Smooth muscle cell of the umbilical artery (primary cell): ENCODE measurements at places on chromosomes 16 and 17. TPM values are rescaled to one million over a fixed set of nuclear protein-coding genes. Genes with fewer than 3 reads are reported as not detected.

HBA1 gene
- not detected in 2 replicates for total RNA-seq

CEP20 gene
- 40.7 and 40.8 TPM in 2 replicates for total RNA-seq

ARHGAP23 gene
- total RNA-seq: 25.8 and 86.8 TPM in 2 replicates

DRC3 gene
- 0.37 and 0.59 TPM in 2 replicates for total RNA-seq

C17orf78 gene
- total RNA-seq: not detected in 2 replicates

KRTAP17-1 gene
- total RNA-seq: not detected in 2 replicates

RANGRF gene
- 5.0 and 5.9 TPM in 2 replicates for total RNA-seq

FBXO39 gene
- total RNA-seq: 0.14 TPM in 1 of 2 replicates, not detected in the other

UQCRC2 gene
- 196 and 202 TPM in 2 replicates for total RNA-seq

TAC4 gene
- total RNA-seq: not detected in 2 replicates

NOTUM gene
- total RNA-seq: 0.14 TPM in 1 of 2 replicates, not detected in the other

HGS gene
- total RNA-seq: 73.6 and 138 TPM in 2 replicates

CTF1 gene
- 2.7 and 4.4 TPM in 2 replicates for total RNA-seq

MSLN gene
- not detected in 2 replicates for total RNA-seq

RND2 gene
- total RNA-seq: 0.23 and 0.30 TPM in 2 replicates

CFAP119 gene
- total RNA-seq: 1.2 and 1.4 TPM in 2 replicates

KRTAP9-8 gene
- total RNA-seq: not detected in 2 replicates

CDH15 gene
- 0.09 and 0.89 TPM in 2 replicates for total RNA-seq

KRT16 gene
- not detected in 2 replicates for total RNA-seq

CHMP1A gene
- total RNA-seq: 71.3 and 87.6 TPM in 2 replicates

CCT6B gene
- 0.51 and 1.2 TPM in 2 replicates for total RNA-seq

NEURL4 gene
- 20.8 and 24.0 TPM in 2 replicates for total RNA-seq

SLC6A4 gene
- not detected in 2 replicates for total RNA-seq

SDK2 gene
- total RNA-seq: 0.89 and 1.1 TPM in 2 replicates

DNAAF8 gene
- 0.83 and 1.2 TPM in 2 replicates for total RNA-seq

CLEC19A gene
- total RNA-seq: not detected in 2 replicates

NPTX1 gene
- total RNA-seq: 0.65 and 10.4 TPM in 2 replicates

CCDC200 gene
- not detected in 2 replicates for total RNA-seq

TBC1D3G gene
- total RNA-seq: not detected in 2 replicates

CTRB2 gene
- total RNA-seq: not detected in 2 replicates

CD300C gene
- total RNA-seq: not detected in 2 replicates
